HT-29 (cell line): ENCODE measurements at places on chromosomes 7 and 10.
A peak's percentile ranks its signal among the peaks of the same experiment; 100 is the strongest.

GRCh38 chr10:30778769-30779168 lies 149.2 kb upstream of the LYZL2 start:
- DNase-seq, result no peak

GRCh38 chr10:129604333-129605032 lies 137.4 kb downstream of the MGMT start:
- DNase-seq, result no peak

GRCh38 chr10:18100669-18101068 lies 39.6 kb upstream of the CACNB2 start:
- no peak for DNase-seq

DNA sequence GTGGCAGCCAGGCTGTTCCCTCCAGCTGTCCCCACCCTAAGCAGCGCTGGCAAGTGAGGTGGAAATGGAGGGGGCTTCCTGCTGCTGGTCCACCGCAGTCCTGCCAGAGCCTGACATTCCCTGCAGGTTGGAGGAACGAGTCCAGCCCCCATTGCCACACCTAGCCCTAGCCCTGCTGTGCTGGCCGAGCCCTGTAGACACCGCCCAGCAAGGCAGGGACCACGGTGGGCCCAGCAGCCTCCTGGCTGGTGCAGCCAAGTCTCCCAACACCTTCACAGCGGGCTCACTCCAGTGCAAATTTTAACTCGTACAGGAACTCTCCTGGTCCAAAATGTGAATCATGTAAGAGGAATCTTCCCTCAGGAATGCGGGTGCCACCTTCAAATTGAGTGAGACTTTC lies 116.3 kb downstream of the PAXIP1 start:
- DNase-seq, result no peak

DNA sequence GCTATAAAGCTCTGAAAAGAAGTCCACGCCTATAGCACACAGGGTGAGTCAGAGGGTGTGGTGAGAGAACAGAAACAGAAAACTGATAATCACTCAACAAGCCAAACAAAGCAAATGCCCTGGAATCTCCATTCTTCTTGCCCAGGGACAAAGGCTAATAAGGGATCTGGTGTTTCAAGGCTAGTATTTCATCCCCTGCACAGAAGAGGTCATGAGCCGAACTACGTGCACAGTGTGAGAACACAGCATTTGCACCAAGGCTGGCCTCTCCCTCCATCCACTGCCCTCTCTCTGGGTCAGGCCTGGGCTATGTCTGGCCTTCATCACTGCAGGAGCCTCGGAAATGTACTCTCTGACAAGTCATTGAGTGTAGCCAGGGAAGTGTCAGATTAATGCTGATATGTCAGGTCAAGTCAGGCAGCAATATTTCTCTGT lies 42.7 kb downstream of the PRR15 start:
- peak; percentile 45 for DNase-seq

DNA sequence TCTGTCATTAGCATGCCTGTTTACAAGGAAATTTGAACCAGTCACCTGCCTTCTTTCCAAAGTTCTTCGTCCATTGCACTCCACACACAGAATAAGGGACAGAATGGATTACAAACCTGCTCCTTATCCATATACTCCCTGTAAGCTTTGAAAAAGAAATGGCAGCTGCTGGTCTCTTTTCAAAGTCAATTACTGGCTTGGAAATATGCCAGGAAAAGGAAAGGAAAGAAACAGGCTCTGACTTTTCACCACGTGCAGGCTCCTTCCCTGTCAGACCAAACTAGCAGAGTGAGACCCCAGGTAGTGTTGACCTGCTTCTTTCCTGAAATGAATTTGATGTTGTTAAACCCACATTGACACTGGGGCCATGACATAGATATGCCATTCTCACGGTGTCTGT lies 84.5 kb downstream of the LHFPL3 start:
- no peak for DNase-seq

- DNase-seq, result no peak
These were observed 42.6 kb upstream of the DLG5 start for GRCh38 chr10:77969114-77969513.

- no peak for DNase-seq
These were observed 557.6 kb upstream of the GALNT17 start for GRCh38 chr7:70574314-70574834.

DNA sequence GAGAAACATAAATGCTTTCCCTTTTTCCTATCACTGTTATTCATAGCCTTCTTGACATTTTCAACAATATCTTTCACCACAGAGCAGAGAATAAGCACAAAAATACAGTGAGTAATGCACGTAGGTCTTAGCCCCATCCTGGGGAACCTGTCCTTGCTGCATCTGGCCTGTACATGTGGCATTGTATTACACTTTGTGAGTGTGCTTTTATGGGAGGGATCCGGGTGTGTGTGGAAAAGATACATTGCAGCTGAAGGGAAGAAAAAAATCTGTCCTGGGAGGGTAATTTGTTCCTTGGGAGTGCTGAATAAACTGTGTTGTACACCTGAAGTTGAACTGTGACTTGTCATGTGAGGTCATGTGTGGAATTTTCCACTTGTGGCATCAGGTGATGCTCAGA lies 422.7 kb upstream of the LRGUK start:
- no peak for DNase-seq

DNA sequence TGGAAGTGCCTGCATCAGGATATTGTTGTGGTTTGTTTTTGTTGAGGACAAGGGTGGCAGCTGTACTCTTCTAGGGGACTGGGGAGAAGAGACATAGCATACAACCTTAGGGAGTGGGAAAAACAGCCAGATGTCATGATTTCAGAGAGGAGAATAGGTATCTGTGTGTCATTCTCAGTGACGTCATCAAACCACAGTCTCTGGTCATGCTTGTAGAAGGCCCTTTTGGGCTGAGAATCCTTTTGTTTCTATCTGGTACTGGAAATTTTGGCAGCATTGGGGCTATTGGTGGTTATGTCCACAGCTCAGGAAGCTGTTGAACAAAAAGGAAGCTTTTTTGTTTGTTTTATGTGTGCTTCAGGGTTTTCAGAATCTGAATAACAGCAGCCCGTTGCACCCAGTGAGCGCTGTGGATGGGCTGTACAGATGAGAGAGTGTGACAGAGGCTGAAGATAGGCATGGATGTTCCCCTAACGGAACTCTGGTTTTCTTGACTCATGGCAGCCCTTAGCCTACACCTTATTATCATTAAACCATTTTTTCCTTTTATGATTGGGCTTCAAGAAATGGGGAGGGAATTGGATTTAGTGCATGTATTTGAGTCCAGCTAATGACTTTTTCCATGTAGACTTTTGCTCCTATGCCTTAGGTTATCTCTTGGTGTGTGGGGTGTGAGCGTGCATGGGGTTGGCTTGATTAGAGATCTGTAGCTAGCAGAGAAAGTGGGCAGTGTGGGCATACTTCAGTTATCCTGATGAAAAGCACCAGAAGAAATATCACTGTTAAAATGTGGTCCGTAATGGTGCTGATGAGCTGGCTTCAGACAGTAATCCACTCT lies 65.7 kb downstream of the SND1 start:
- no peak for DNase-seq

GRCh38 chr10:58350619-58351323 lies 16.0 kb downstream of the UBE2D1 start:
- no peak for DNase-seq

GRCh38 chr10:3807928-3808496 lies 23.0 kb upstream of the KLF6 start:
- DNase-seq, result peak; percentile 46

- DNase-seq, result no peak
These were observed 174.3 kb downstream of the NRP1 start for GRCh38 chr10:33160151-33160550.

- DNase-seq, result peak; percentile 45
These were observed 99.4 kb downstream of the CCDC3 start for GRCh38 chr10:12902135-12902572.

DNA sequence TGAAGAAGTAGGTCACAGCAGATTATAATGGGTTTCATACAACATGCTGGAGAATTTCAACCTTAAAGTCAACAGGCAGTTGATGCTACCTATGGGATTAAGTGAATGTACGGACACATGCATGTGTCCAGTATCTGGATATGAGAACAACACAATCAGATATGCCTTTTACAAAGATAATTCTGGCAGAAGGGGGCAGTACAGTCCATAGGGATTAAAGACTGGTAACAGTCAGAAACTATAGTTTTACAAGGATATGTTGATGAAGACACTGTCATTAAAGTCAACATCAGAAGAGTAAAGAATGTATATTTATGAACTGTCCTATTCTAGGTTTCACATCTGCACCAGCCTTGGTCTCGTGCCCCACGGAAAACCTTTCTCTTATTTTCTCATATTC lies 41.5 kb downstream of the ANKMY2 start:
- peak; percentile 54 for DNase-seq

DNA sequence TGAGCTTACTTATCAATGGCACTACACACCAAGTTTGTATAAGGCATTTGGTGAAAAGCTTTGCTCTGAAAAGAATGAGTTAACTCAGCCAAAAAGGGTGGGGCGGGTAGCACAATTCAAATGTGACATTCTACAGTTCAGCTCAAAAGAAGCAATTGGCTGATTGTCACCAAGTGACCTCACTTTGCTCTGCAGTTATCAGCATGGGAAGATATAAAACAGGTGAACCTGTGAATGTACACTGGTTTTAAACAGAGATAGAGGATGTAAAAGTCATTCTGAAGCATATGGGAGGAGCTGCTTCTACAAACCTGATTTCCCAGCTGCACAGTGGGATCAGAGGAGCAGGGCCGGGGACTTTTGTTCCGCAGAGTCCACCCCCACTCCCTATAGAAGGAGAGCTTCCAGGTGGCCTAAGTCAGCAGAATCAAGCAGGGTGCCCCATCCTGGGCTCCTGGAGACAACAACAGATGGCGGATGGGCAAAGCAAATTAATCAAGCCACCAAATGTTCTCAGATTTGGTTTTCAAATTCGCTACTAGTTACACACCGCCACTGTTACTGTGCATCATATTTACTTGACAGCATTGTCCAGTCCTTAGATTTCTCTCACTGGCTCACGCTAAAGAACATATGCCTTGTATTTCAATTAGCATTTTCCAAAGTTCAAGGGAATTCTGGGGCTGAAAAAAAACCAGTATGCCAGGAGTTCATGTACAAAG lies 27.5 kb upstream of the NPVF start:
- no peak for DNase-seq

GRCh38 chr7:32030904-32031692 lies 39.1 kb downstream of the PDE1C start:
- DNase-seq, result no peak

- DNase-seq, result no peak
These were observed 9.4 kb downstream of the DLX5 start for GRCh38 chr7:97015279-97015678.

- peak; percentile 38 for DNase-seq
These were observed 9.6 kb upstream of the C10orf105 start for GRCh38 chr10:71729161-71729636.

GRCh38 chr7:107528461-107528860 lies 35.3 kb downstream of the COG5 start:
- DNase-seq, result no peak

DNA sequence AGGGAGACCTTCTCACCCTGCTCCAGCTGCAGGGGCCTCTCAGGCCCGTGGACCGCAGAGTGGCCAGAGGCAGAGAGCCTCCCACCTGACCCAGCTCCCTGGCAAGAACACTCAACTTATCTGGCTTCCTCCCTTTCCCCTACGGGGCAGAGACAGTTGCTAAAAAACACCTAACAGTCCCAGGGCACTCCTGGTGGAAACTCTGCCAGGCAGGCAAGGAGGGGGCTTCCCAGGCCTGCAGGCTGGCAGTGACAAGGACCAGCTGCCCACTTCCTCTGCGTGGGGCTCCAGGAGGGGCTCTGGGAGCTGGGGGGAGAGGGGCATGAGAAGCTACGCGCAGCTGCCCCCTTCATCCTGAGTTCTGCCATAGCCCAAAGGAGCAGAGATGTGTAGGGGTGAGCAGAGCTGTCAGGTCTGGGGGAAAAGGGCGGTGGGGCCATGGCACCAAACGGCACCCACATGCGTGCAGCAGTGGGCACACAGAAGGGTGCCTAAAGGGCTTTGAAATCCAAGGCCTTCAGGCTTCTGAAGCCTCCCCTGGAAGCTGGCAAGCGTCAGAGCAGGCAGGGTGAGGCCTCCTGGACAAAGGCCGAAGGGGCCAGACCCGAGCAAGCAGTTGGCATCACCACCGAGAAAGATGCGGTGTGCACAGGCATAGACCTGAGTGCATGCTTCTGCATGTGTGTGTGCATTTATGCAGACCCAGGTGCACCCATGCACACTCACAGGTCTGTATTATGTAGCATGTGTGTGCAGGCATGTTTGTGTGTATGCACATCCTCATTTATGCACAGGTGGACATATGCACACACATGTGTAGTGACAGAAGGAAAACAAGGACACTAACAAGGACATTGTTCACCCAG lies 14.4 kb downstream of the SPOCK2 start:
- DNase-seq, result no peak

DNA sequence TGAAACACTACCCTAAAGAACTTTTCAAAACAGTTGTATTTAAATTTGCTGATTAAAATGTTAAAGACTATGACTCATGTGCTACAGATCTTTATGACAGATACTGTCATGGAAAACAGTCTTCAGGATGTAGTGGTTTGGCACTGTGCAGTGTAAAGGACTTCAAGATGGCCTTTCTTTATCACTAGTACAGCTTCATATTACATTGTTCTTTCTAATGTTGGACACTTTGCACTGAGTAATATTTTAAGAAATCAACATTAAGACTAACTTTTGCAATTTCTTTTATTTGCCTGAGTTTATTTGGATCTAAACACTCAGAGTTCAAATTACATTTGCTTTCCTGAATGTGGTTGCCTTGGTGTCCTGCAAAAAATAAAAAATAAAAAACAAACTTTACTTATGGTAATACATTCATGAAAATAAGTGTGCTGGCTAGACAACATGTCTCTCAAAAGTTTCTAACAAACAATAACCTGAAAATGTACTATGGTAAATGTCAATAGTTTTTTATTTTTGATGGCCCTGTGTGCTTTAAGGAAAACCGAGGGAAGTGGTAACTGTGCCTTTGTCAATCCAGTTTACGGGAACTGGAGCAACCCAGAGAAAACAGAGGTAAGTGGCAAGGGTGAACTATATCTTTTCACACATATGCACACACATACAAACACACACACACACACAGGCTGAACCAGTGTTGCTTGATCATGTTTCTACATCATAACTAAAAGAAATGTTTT lies 85.9 kb upstream of the PLXDC2 start:
- DNase-seq, result no peak

GRCh38 chr7:98949336-98950044 lies 71.2 kb downstream of the TRRAP start:
- no peak for DNase-seq
